Hepatocyte (in vitro differentiated cells): ENCODE measurements at places on chromosomes 2 and 18. TPM values are rescaled to one million over a fixed set of nuclear protein-coding genes. Genes with fewer than 3 reads are reported as not detected.

Gene GPR75
- 0.07 TPM in 1 of 2 replicates, not detected in the other for polyA plus RNA-seq

Gene SCYGR8
- polyA plus RNA-seq: not detected in 2 replicates

Gene EHD3
- polyA plus RNA-seq: 4.5 and 7.3 TPM in 2 replicates

Gene PIGN
- polyA plus RNA-seq: 18.9 and 25.2 TPM in 2 replicates

Gene SOWAHC
- 14.0 and 18.8 TPM in 2 replicates for polyA plus RNA-seq

Gene FTCDNL1
- 1.1 and 6.1 TPM in 2 replicates for polyA plus RNA-seq

Gene KCNG2
- polyA plus RNA-seq: 0.81 TPM in 1 of 2 replicates, not detected in the other

Gene PPIG
- 64.4 and 68.1 TPM in 2 replicates for polyA plus RNA-seq

Gene UGT1A10
- polyA plus RNA-seq: not detected in 2 replicates

Gene GPR39
- polyA plus RNA-seq: 8.2 and 11.1 TPM in 2 replicates

Gene BCL2
- 0.80 and 1.0 TPM in 2 replicates for polyA plus RNA-seq

Gene SRD5A2
- polyA plus RNA-seq: not detected in 2 replicates

Gene C2orf74
- 10.2 and 12.4 TPM in 2 replicates for polyA plus RNA-seq

Gene FOXI3
- not detected in 2 replicates for polyA plus RNA-seq

Gene IL1RL1
- 5.2 and 6.0 TPM in 2 replicates for polyA plus RNA-seq

Gene CFAP65
- 0.05 and 0.06 TPM in 2 replicates for polyA plus RNA-seq

Gene SGPP2
- 0.71 and 1.4 TPM in 2 replicates for polyA plus RNA-seq

Gene PLCL1
- polyA plus RNA-seq: 0.37 and 0.43 TPM in 2 replicates

Gene NOSTRIN
- 5.8 and 10.1 TPM in 2 replicates for polyA plus RNA-seq

Gene CACNB4
- 0.85 and 1.8 TPM in 2 replicates for polyA plus RNA-seq

Gene STARD7
- polyA plus RNA-seq: 92.8 and 101 TPM in 2 replicates

Gene HOXD12
- 3.1 and 3.3 TPM in 2 replicates for polyA plus RNA-seq

Gene ABCG8
- 1.8 and 6.5 TPM in 2 replicates for polyA plus RNA-seq

Gene TRABD2A
- 1.6 and 2.9 TPM in 2 replicates for polyA plus RNA-seq

Gene SERPINB12
- not detected in 2 replicates for polyA plus RNA-seq

Gene CROCC2
- 0.04 and 0.13 TPM in 2 replicates for polyA plus RNA-seq

Gene ACMSD
- 3.6 and 6.7 TPM in 2 replicates for polyA plus RNA-seq
